Endothelial cell of coronary artery (primary cell): ENCODE measurements at places on chromosomes 1 and 21. TPM values are rescaled to one million over a fixed set of nuclear protein-coding genes. Genes with fewer than 3 reads are reported as not detected.

Gene TINAGL1
- 336 and 343 TPM in 2 replicates for total RNA-seq

Gene KRTAP7-1
- not detected in 2 replicates for total RNA-seq

Gene NCSTN
- total RNA-seq, result 54.8 and 91.4 TPM in 2 replicates

Gene TEX38
- not detected in 2 replicates for total RNA-seq

Gene KIAA1614
- total RNA-seq, result 1.1 and 3.3 TPM in 2 replicates

Gene S100A5
- total RNA-seq, result not detected in 2 replicates

Gene DDOST
- total RNA-seq, result 276 and 290 TPM in 2 replicates

Gene GABRD
- total RNA-seq, result not detected in 2 replicates

Gene TSTD1
- 8.9 and 22.9 TPM in 2 replicates for total RNA-seq

Gene SPATA1
- total RNA-seq, result 0.45 and 1.0 TPM in 2 replicates

Gene DCDC2B
- not detected in 2 replicates for total RNA-seq

Gene LIX1L
- total RNA-seq, result 18.5 and 18.7 TPM in 2 replicates

Gene IL20
- not detected in 2 replicates for total RNA-seq
